ENCODE measurements at places on chromosomes 11 and 22.

- DNase-seq, result no peak
These were observed 35.0 kb upstream of the SLC1A2 start for GRCh38 chr11:35454362-35454761.

- no peak for DNase-seq
These were observed 11.9 kb downstream of the CD82 start for GRCh38 chr11:44577231-44577830.

GRCh38 chr11:67600324-67601029 lies 6.3 kb upstream of the NDUFV1 start:
- DNase-seq, result no peak

DNA sequence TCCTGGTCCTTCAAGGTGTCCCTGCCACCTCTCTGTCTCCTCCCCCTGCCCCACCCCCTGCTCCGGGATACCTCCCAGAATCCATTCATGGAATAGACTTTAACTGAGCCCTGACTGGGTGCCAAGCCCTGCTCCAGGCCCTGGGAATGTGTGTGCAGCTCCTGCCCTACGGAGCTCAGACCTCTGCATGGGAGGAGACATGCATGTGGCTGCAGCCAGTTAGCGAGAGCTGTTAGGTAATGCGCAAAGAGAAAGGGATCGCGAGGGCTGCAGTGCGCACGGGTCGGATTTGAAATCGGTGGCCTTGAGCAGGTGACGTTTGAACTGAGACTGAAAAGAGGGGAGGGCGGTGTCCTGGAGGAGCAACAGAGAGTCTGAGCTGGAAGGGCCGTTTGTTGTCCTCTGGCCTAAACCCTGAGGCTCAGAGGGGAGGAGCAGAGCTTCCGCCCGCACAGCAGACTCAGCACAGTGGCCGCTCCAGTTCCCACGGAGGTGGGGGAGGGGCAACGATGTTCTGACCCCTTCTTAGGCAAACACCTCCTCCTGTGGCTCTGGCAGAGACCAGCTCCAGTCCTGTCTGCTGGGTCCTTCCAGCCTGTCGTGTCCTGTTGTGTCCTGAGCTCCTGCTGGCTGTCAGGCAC lies 19.8 kb upstream of the LRRC10B start:
- peak; percentile 84 for DNase-seq

GRCh38 chr22:41442240-41442792 lies 4.3 kb downstream of the TOB2 start:
- no peak for DNase-seq

- no peak for DNase-seq
These were observed 175.8 kb downstream of the CSNK2A3 start for GRCh38 chr11:11177156-11177808.

DNA sequence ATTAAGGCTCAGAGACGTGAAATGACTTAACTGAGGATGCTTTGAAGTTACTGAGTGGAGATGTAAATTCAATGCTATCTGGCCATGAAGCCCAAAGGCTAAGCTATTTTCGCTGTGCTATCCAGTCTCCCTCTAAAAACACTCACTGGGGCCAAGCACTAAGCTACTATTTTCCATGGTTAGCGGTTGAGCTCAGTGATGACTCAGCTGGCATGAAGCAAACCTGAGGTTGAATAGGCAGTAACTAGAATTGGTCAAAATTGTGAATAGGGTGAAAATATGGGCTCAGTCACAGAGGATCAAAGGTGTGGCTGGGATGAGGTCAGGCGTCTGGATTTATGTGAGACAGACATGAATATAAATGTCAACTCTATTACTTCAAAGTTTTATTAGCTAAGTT lies 564.2 kb upstream of the KIRREL3 start:
- no peak for DNase-seq

DNA sequence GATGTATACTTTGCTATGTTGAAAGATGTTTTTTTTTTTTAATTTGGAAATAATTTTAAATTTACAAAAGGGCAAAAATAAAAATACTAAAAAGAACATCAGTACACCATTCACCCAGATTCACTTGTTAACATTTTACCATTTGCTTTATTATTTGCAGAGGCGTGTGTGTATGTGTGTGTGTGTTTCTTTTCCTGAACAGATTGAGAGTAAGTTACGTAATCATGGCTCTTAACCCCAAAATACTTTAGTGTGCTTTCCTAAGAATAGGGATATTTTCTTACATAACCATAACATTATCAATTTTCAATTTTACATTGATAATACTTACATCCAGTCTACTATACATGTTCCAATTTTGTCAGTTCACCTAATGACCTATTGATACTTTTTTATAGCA lies 91.5 kb upstream of the HORMAD2 start:
- no peak for DNase-seq

- peak; percentile 78 for DNase-seq
These were observed 37.5 kb upstream of the LYVE1 start for GRCh38 chr11:10605941-10606381.

GRCh38 chr11:60121264-60121663 lies 32.8 kb downstream of the MS4A2 start:
- DNase-seq, result peak; percentile 71

GRCh38 chr11:61375761-61376108 lies 13.6 kb downstream of the TMEM138 start:
- no peak for DNase-seq

DNA sequence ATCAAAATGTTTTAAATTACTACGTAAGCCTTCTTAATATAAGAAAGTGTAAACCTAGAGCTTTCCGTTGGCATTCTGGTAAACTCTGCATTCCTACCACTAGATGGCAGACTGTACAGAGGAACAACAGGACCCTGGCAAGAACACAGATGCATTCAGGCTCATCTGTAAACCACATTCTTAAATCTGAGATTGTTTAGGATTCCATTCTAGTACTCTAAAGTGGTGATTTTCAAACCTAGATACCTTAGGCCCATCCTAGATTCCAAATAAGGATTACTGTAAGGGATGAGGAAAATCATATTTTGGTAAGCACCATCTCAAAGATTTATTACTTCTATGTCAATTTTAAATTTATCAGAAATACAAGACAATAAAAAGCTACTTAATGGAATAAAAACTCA lies 26.9 kb downstream of the PICALM start:
- peak; percentile 95 for DNase-seq

- no peak for DNase-seq
These were observed 5.6 kb downstream of the PVALB start for GRCh38 chr22:36811094-36811800.

DNA sequence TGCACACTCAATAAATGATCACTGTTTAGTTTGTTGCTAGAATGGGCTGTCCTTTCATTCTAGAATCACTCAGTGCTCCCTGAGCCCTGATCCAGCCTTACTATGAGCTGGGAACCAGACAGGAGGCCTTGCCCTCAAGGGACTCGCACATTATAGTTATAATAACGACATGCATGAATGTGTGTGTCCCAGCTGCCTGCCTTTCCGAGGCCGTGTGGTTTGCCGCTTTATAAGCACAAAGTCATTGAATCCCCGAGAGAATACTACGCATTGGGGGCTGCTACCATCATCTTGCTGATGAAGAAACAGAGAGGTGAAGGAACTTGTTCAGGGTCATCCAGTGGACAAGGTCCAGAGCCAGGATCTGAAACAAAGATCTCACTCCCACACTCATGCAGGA lies 75.7 kb downstream of the NFAM1 start:
- DNase-seq, result no peak

DNA sequence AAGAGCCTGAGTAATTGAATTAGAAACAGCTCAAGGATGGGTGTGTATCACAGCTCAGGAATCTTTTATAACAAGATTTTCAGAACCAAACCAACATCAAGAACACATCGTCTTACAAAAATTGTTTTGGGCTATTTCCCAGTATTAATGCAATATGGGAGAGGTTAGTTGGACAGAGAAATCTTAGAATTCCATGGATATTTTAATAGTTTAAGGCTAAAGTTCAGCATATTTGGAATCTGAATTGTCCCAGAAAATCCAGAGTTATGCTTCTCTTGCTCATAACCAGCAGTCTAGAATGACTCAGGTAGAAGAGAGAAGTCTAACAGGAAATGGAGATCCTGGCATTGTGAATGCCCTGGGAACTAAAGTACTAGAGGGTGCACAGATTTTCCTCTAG lies 74.6 kb downstream of the ADM start:
- no peak for DNase-seq

DNA sequence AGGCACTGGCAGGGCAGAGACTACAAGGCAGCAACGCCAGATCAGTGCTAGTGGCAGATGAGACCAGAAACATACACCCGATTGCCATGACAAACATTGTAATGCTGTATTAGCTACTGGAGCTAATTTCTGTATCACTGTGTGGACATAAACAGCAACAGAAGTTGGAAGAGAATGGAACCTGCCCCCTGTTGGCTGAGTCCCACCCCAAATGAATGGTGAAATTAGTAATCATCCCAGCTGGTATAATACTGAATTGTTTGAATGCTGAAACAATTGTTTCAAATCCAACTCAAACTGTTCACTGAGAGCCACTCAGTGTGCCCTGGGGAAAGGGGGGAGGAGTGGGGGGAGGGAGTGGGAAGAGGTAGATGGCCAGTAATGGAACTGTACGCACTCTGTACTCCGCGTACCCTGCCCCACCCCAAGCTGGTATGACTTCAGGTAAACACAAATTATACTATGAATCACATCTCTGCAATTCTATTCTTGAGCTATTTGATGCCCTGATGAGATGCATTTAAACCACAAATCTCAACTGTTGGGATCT lies 11.2 kb upstream of the BIRC3 start:
- peak; percentile 69 for DNase-seq

DNA sequence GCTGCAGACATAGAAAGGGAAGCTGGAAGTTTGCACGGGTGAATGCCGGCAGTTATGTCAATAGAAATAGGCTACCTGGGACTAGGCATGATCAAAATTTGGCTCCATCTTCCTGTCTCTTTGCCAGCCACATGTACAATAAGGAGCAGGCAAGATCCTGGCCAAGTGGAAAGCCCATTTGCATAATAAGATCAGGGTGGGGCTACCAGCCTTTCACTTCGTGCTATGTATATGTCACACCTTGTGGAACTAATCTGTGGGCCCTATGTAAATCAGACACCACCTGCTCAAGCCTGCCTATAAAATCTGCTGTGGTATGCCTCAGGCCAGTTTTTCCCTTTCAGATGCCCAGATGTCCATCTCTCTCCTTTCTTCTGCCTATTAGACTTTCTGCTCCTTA lies 79.3 kb upstream of the DRD2 start:
- DNase-seq, result peak; percentile 43

- no peak for DNase-seq
These were observed 8.4 kb upstream of the ZBED4 start for GRCh38 chr22:49845241-49845640.

DNA sequence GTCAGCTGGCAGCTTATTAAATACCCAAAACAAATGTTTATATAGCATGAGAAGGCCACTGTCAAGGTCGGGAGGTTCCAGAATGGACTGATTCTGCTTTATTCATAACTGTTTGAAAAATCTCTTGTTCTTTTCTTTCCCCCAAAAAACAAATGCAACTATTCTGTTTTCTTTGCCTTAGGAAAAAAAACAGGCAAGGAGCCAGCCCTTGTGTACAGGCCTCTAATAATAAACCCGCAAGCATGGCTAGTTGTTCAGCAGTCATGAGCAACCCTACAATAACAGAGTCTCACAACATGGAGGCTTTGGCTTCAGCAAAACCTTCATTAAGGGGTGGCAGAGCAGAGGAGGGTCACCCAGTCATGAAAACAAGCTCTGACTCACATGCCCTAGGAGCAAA lies 191.7 kb downstream of the KIRREL3 start:
- no peak for DNase-seq

DNA sequence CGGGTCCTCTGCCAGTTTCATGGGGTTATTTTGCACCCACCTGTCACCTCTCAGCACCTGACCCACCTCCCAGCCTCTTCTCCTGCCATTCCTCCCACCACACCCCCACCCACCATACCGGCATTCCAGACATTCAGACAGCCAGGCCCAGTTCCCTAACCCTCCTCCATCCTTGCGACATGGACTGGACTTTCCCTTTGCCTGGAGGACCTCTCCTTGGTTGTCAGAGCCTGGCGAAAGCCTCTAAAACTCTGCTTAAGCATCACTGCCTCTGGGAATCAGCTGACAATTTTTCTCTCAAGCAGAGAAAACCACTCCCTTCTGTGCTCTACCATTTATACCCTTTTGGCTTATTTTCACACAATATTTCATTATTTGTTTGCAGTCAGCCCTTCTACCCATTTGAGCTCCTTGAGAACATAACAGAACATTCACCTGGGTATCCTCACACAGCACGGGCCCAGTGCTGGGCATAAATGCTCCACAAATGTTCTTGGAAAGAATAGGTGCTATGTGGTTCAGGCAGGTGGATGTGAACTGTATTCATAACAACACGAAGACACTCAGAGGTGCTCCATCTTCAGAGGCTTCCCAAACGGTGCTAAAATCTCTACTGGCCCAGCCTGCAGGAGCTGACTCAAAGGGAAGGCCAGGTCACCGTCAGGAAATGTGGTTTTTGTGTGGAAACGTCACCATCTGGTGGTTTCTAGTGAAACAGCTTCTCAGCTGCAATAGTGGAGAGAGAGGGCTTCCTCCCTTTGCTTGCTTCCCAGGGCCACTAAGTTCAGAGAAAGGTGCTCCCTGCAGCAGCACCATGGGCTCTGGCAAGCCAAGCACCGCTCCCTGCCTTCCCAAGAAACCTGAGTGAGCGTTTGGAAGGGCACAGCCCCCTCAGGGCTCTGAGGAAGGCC lies 10.4 kb downstream of the SPATA19 start:
- no peak for DNase-seq

Data from stomach (tissue), 19 donors.